ENCODE measurements at places on chromosomes 3 and 15. TPM values are rescaled to one million over a fixed set of nuclear protein-coding genes. Genes with fewer than 3 reads are reported as not detected.

DNA sequence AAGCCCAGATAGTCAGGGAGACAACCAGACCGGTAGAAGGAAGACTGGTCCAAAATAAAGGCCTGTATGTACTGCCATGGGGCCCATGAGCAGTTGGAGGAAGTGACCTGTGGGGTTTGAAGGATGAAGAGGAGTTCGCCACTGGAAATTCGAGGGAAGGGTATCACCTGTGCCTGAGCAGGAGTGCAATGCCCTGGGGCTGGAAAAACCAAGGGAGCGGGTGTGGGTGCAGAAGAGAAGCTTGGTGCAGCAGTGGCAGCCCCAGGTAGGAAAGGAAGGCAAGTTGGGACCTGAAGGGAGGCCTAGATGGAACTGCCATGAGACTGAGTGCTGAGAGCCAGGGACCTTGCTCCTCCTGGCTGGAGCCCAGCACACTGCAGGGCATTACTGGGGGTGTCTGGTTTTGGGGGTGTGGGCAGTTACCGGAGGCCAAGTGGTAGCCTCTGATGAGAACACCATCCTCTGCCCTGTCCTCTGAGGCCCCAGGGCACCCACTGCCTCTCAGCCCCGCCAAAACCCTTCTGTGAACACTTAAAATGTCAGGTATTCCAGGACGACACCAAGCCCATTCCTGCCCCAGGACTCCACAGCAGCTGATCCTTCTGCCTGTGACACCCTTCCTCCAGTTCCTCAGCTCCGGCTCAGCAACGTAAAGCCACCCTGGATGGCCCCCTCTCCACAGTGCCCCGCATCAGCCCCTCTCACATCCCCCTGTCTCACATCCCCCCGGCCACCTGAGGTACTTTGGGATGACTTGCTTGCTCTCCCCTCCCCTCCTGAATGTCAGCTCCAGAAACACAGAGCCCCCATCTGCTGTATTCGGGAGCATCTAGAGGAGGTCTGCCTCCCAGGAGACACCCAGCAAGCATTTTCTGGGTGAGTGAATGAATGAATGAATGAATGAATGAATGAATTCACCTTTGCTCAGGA is 42.9 kb downstream of the WNT7A start:
- DNase-seq: no peak

DNA sequence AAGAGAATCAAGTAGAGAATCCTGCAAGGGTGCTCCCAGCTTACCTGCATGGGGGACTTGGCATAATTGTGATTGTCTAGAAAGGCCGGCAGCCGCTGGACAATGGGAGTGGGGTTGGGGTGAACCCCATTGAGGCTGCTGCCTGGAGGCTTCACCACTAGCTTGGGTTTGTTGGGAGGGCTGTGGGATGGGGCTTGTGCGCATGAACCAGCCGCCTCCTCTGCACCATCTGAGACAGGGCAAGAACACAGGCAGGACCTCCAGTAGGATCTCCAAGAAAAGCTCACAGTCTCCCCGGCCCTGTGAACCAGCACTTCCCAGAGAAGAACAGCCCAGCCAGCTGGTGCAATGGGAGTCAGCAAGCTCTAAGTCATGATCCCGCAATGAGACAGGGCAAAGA is 39.8 kb downstream of the SEMA3G start:
- peak; percentile 51 for DNase-seq

GRCh38 chr15:100056411-100057072 is 285.2 kb downstream of the ADAMTS17 start:
- no peak for DNase-seq

- DNase-seq: no peak
These were observed 124.0 kb upstream of the PLXNA1 start for GRCh38 chr3:126858887-126859286.

GRCh38 chr3:138437281-138437680 is 2.9 kb downstream of the ESYT3 start:
- DNase-seq: peak; percentile 68

DNA sequence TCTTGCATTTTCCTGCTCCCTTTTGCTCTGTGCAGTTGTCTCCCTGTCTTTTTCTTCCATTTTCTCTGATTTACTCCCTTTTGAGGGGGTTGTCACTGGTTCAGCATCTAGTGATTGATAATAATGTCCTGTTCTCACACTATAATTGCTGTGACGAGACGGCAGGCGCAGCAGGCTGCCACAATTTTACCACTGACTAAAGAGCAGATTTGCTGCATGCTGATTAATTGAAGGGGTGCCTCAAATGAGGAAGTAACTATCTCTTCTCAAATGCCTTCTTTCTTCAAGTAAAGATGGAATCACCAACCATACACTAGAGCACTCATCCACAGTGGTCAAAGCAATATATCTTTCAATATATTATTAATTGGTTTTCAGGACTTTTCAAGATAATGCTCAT is 219.3 kb downstream of the CBLB start:
- DNase-seq: no peak

GRCh38 chr3:186870421-186871201 is 28.1 kb downstream of the ADIPOQ start:
- no peak for DNase-seq

- no peak for DNase-seq
These were observed 76.2 kb upstream of the PLCL2 start for GRCh38 chr3:16808393-16809107.

- DNase-seq: no peak
These were observed 95.9 kb upstream of the PRR20G start for GRCh38 chr3:127383656-127384179.

DNA sequence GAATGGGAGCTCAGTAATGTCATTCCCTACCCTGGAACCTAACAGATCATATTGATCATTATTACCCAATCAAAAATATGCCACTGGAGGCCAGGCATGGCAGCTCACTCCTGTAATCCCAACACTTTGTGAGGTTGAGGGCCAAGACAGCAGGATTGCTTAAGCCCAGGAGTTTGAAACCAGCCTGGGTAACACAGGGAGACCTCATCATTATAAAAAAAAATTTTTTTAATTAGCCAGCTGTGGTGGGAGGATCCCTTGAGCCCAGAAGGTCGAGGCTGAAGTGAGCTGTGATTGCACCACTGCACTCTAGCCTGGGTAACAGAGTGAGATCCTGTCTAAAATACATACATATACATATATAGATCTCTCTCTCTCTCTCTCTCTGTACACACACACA is 10.2 kb downstream of the IGDCC4 start:
- DNase-seq: no peak

DNA sequence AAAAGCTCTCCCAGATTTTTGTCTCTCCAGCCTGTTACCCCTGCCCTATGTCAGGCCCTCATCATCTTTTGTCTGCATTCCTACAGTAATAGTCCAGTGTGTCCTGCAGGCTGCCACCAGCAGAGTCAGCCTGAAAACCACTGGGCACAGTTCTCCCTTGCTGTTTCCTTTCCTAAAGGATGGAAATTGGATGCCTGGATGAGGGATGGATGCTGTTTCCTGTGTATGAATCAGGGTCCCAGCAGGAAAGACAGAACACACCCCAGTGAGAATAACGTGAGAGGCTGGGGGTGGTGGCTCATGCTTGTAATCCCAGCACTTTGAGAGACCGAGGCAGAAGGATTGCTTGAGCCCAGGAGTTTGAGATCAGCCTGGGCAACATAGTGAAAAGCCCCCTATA is 3.3 kb upstream of the SNX33 start:
- DNase-seq: no peak

- no peak for DNase-seq
These were observed 932.6 kb downstream of the EPHA3 start for GRCh38 chr3:90039994-90040393.

The RFTN1 gene
- total RNA-seq: 26.5 TPM

The CAV3 gene
- total RNA-seq: 24.8 TPM

The EFCC1 gene
- 1.7 TPM for total RNA-seq

The RARRES1 gene
- 9.1 TPM for total RNA-seq

The TLR9 gene
- 0.16 TPM for total RNA-seq

The SCN5A gene
- total RNA-seq: 166 TPM
